ENCODE measurements at places on chromosomes 11 and 22.

GRCh38 chr11:76785513-76785912 lies 2.4 kb downstream of the TSKU start:
- DNase-seq = no peak

GRCh38 chr11:66048547-66049323 lies at the start of gene GAL3ST3:
TSS of gene GAL3ST3 (minus strand) at chr11:66049161. CDS start at chr11:66045415, 3,746 bp downstream.
- no peak for DNase-seq

DNA sequence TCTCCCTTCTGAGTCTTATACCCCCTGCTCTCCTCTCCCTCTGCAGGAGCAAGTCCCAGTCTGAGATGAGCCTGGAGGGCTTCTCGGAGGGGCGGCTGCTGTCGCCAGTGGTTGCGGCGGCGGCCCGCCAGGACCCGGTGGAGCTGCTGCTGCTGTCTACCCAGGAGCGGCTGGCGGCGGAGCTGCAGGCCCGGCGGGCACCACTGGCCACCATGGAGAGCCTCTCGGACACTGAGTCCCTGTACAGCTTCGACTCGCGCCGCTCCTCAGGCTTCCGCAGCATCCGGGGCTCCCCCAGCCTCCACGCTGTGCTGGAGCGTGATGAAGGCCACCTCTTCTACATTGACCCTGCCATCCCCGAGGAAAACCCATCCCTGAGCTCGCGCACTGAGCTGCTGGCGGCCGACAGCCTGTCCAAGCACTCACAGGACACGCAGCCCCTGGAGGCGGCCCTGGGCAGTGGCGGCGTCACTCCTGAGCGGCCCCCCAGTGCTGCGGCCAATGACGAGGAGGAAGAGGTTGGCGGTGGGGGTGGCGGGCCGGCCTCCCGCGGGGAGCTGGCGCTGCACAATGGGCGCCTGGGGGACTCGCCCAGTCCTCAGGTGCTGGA lies 8.8 kb upstream of the MYRF start:
- no peak for DNase-seq

GRCh38 chr22:48207919-48208535 lies 1445.6 kb downstream of the TBC1D22A start:
- DNase-seq = no peak

DNA sequence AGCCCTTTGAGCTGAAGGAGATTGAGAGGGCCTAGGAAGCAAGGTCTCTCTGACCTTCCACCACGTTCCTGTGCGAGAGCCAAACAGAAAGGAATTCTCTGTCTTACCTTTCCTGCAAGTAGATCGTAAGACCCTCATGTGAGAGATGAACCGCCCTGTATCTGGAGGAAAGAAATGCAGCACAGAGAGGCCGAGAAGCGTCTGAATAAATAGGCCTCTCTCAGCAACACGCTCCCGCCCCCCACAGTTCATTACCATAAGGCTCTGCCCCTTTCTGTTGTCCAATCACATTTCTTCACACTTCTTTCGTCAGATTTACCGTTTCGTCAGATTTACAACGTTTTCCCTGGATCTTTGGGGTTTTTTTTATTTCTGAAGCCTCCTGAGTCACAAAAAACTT lies 90.3 kb downstream of the BLID start:
- DNase-seq = no peak

GRCh38 chr11:20099527-20099926 lies 60.7 kb downstream of the DBX1 start:
- DNase-seq = no peak

DNA sequence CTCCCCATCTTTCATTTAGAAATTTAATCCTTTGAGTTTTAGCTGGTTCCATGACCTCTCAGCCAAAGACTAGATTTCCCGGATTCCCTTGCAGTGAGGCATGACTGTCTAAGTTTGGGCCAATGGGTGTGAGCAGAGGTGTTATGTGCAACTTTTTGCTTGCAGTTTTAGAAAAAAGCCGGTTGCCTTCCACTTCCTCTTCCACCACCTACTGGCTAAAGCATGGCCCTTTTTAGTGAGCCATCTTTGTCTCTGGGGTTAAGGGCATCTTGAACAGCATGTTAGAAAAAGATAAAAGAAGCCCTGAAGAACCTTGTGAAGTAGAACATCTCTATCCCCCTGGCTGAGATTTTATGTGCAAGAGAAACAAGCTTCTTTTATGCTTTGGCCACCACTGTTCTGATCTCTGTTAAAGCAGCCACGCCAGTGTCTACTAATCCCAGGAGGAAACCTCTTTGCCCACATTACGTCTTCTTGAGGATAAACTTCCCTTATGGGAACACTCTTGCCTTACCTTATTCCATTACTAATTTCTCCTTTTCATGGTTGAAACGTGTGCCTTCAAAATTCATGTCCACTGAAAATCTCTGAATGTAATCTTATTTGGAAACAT lies 279.9 kb downstream of the TENM4 start:
- no peak for DNase-seq

- no peak for DNase-seq
Observed at GRCh38 chr11:94814272-94814976, 46.3 kb downstream of the AMOTL1 start.

DNA sequence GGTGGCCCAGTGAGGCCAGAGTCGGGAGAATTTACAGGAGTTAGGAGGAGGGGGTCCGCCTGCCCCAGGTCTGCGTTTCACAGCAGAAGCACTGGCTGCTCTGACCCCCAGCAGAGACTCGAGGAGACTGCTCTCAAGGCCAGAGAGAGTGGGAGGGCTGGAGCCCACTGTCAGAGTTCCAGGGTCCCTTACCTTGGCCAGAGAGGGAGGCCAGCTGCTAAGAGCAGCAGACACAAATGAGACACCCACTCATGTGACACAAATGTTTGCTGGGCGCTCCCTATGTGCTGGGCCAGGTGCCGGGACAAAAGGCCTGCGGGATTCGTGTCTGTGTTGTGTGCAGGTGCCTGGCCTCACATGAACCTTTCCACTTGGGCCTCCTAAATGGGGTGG lies 2.8 kb upstream of the TNFRSF13C start:
- DNase-seq = peak; percentile 27

GRCh38 chr11:37630866-37631265 lies 1032.8 kb upstream of the RAG2 start:
- DNase-seq = no peak

GRCh38 chr11:120170741-120171261 lies 32.9 kb upstream of the TRIM29 start:
- DNase-seq = no peak

GRCh38 chr11:1395773-1396374 lies 6.1 kb downstream of the BRSK2 start:
- DNase-seq = peak; percentile 24

GRCh38 chr11:94876645-94877442 lies 96.5 kb downstream of the CWC15 start:
- DNase-seq = peak; percentile 84

DNA sequence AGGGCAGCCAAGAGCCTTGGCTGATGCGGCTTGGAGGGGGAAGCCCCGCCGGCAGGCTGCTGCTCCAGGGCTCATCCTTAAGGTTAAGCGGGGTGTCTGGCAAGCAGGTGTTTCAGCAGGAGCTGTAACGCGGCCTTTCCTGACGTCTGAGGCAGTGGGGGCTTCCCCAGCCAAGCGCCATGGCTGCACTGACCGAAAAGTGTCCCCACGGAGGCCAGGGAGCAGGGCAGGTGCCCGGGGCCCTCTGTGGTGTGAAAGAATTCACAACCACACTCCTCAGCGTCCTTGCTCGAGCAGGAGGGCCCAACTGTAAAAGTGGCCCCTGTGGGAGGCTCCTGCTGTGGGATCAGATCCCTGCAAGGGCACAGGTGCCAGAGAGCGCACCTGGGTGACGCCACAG lies 79.2 kb downstream of the DHCR7 start:
- no peak for DNase-seq

- DNase-seq = peak; percentile 65
Observed at GRCh38 chr22:37501610-37502341, 15.6 kb upstream of the MFNG start.

DNA sequence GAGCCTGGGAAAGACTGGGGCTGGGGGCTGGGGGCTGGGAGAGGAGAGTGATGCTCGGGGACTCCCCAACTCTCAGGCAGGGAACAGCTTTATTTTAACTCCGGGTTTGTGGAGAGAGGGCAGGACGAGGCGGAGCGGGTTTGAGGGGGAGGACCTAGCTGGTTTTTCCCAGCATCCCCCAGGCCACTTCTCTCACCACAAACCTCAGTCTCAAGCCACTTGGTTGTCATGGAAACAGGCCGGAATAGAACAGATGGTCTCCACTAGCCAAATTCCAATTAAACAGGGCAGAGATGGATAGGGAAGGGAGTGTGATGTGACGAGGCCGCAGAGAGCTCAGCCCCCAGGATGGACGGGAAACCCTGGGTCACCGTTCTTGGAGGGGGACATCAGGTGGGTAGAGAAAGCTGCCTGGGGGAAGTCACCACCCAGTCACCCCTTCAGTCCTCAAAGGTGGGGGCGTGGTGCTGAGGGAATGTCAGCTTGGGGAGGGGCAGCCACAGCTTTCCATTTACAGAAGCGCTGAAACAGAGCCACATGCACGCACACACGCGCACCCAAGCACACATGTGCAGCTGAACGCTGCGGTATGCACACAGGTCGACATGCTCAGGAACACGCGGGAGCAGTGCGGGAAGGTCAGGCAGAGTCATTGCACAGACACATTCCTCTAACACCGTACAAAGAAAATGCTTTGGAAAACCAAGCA lies 19.2 kb downstream of the NECTIN1 start:
- DNase-seq = no peak

DNA sequence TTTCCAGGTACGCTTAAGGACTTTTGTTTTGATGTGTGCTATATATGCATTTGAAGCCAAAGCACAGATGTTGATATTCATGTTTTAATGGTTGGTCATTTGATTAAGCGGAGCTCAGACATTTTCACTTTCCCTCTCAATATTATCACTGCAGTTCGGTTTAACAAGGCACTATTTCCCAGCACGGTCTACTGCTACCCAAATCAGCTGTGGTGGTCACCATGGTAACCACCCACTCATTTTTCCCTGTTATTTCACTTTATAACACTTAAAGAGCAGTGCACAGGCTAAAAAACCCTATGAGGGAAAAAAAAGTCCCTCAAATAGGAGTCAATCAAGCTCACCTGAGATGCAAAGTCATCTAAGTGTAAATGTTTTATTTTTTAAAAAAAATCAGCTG lies 439.6 kb upstream of the CCDC90B start:
- no peak for DNase-seq

DNA sequence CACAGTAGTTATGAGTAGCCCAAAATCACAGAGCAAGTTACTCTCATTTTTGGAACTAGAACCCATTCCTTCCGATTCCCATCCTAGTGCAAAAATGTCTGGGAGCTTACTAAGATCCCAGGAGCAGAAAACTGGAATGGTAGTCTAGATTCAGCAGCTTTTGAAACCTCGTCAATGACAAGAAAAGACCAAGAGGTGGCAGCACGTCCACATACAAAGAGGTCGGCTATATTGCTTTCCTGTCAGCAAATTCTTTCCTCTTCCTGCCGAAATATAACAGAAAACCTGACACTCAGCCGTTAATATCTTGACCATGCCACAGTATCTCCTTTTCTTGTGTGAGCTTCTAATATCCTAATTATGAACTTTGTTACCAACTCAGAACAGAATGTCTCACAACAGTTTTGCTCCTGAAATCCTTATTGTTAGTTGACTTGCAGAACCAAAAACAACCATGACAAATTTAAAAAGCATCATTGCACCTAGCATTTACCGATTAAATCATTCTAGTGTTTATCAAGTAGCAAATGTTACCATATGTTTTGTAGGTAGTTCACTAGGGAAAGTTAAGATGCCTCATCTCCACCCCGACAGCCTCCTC lies 92.8 kb upstream of the OR9G4 start:
- DNase-seq = no peak

DNA sequence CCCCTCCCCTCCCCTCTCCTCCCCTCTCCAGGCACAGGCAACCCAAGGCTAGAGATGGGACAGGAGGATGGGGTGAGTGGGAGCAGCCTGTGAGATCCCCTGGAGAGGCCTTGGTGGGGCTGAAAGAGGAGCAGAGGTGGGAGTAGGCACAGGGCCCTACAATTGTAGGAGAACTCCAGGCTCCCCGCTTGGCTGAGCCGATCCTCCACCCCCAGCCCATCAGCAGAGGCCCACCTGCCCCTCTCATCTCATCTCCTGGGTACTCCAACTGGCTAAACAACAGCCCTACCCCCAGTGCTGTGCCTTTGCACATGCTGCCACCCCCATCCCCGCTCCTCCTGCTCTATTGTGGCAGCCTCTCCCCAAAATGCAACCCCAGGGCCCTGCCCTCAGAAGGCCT lies 52.0 kb upstream of the A4GALT start:
- no peak for DNase-seq

DNA sequence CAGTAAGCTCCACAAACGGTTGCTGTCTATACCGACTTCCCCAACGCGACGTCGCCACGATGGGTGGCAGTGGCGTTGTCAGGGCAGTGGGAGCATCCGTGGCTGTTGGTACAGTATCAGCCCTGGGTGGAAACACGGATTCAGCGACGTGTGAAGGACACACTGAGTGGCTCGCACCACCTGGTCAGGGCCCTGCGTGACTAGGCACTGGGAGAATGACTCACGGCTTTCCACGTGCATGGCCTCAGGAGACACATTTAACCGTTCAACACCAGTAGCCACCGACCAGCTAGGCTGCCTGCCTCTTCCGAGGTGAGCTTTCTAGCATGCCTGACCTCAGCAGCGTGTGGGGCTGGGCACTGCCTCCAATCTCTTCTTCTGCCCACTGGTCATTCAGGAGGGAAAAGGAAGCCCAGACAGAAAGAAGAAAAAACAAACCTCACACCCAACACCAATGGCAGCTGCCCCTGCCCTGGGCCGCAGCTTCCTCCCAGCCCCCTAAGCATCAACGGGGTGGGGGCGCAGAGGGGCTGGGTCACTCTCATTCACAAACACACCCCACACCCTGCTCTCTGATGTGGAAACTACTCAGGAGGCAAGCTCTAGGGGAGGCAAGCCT lies 59.0 kb downstream of the MYH9 start:
- no peak for DNase-seq

GRCh38 chr11:124864176-124864891 lies 898 bp upstream of the ROBO3 start:
- DNase-seq = no peak

DNA sequence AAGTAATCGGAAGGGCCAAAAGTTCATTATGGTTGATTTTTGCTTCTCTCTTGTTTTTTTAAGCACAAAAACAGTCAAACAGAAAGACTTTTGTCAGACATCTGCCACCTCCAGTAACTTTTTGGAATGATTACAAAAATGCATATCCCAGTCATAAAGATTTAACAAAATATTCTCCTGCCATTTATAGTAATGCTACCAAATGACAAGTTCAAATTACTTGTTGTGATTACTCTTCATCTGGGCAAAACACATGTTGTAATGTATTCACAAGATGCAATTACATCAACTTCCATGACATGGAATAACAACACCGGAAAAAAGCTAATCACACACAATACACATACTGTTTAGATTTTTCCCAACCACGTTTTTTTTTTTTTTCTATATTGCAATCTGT lies 1017.5 kb upstream of the TENM4 start:
- no peak for DNase-seq

- no peak for DNase-seq
Observed at GRCh38 chr11:122872046-122872445, 10.5 kb upstream of the JHY start.

- no peak for DNase-seq
Observed at GRCh38 chr11:64264371-64264852, 13.1 kb downstream of the PLCB3 start.

GRCh38 chr22:27723708-27724107 lies 77.8 kb downstream of the MN1 start:
- DNase-seq = no peak
